ENCODE measurements at places on chromosomes 4 and X. TPM values are rescaled to one million over a fixed set of nuclear protein-coding genes. Genes with fewer than 3 reads are reported as not detected.
A peak's percentile ranks its signal among the peaks of the same experiment; 100 is the strongest.

MAGEB2 gene
- not detected for total RNA-seq

CHRNA9 gene
- not detected for total RNA-seq

DNA sequence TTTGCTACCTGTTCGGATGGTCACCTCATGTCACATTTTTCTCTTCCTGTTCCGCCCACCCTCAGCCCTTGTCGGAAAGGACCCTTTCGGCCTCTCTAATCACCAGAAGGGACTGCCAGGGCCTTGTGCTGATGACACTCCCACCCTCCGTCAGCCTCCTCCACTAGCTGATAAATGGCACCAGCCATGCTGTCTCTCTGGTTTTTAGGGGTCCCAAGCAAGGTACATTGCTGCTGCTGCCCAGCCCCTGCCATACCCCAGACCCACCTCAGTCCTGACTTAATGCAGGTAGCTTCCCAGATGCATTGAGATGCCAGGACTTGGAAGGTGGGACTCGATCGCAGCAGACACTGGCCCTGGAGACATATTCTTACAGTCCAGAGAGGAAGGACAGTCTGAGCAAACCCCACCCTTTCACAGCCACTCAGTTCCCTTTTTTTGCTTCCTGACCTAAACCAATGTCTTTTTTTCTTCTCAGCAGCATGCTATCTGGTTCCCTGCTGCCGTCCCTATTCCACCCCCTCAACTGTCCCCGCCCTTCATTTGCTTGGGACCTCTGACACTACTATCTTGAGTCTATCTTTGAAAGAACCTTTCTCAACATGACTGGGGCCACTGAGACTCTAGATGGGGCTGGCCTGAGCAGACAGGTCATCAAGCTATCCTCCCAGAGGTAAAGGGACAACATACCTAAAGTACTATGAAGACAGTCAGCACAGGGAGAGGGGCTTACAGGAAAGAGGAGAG lies at the start of gene BTK:
Gene BTK, minus strand, starts transcription at position 397 of the 747 bp plus-strand sequence. CDS start 10,907 bp downstream, outside the sequence.
- H3K4me3 ChIP-seq = no peak within 1 kb of the TSS
- DNase-seq = no peak
- H3K4me1 ChIP-seq = no peaks in the 10 kb centered on the region
- no peaks in the 10 kb centered on the region for H3K36me3 ChIP-seq
- no peaks in the 10 kb centered on the region for H3K27me3 ChIP-seq

- H3K4me1 ChIP-seq = peaks cover 45% of the 10 kb centered on the region
- H3K27me3 ChIP-seq = no peaks in the 10 kb centered on the region
- peaks cover 9% of the 10 kb centered on the region for H3K36me3 ChIP-seq
- no peak for DNase-seq
- H3K4me3 ChIP-seq = no peak overlapping the region
Observed at GRCh38 chr4:142373610-142374009, 472.5 kb downstream of the INPP4B start.

DNA sequence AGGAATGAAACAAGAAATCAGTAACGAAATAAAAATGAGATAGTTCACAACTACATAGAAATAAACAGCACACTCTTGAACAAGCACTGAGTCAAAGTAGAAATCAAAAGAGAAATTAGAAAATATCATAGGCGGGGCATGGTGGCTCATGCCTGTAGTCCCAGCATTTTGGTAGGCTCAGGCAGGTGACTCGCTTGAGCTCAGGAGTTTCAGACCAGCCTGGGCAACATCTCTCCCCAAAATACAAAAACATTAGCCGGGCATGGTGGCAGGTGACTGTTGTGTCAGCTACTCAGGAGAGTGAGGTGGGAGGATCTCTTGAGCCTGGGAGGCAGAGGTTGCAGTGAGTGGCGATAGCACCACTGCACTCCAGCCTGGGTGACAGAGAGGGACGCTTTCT lies 714.4 kb downstream of the GLUD2 start:
- H3K27me3 ChIP-seq = no peaks in the 10 kb centered on the region
- H3K4me1 ChIP-seq = no peaks in the 10 kb centered on the region
- no peaks in the 10 kb centered on the region for H3K36me3 ChIP-seq
- no peak for DNase-seq

GRCh38 chrX:133749370-133749769 lies 236.0 kb downstream of the GPC3 start:
- peaks cover 21% of the 10 kb centered on the region for H3K4me1 ChIP-seq
- peak overlapping the region; percentile 5 for H3K27ac ChIP-seq
- H3K36me3 ChIP-seq = no peaks in the 10 kb centered on the region
- DNase-seq = no peak

DNA sequence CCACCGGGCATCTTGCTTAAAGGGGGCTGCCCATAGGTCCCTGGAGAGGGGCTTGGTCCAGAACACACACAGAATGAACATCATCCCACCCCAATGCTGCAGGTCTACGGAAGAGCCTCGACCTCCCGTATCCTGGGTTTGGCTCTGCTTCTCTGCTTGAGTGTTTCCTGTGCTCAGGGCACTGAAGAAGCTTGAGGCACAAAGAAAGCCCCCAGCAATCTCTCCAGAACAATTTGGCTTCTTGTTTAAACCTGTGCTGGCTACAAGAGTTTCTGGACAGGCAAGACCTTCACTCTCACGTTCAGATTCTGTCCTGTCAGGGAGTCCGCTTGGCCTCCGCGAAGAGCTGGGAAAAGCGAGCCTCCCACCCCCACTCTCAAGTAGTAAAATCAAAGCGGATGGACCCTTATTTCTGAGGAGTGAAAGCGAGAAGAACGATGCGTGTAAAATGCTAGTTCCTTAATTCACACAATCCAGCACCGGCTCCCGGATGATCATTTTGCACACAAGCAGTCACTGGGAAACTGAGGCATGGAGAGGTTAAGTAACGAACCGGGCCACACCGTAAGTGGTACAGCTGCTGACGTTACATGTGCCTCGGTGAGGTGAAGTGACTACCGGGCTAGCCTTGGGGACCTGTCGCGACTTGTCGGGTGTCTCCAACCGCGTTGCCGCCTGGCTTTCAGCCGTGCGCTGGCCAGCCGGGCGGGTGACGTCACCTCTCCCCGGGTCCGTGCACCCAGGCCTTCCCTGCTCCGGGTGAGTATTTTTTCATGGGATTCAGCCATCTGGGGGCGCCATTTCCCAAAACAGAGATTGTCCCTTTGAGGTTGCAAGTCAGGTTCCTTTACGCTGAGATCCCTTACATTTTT lies 3.1 kb upstream of the SFRP2 start:
- H3K4me3 ChIP-seq = no peak overlapping the region
- H3K36me3 ChIP-seq = peaks cover 4% of the 10 kb centered on the region
- no peak for DNase-seq
- H3K27ac ChIP-seq = no peak overlapping the region
- H3K4me1 ChIP-seq = peaks cover 42% of the 10 kb centered on the region

Measured in osteocyte (in vitro differentiated cells).